ENCODE measurements at places on chromosomes 4 and X.

- DNase-seq = no peak
Observed at GRCh38 chr4:28536124-28536523, 1675.5 kb downstream of the STIM2 start.

GRCh38 chrX:48558271-48558670 is 16.0 kb upstream of the RBM3 start:
- no peak for DNase-seq

DNA sequence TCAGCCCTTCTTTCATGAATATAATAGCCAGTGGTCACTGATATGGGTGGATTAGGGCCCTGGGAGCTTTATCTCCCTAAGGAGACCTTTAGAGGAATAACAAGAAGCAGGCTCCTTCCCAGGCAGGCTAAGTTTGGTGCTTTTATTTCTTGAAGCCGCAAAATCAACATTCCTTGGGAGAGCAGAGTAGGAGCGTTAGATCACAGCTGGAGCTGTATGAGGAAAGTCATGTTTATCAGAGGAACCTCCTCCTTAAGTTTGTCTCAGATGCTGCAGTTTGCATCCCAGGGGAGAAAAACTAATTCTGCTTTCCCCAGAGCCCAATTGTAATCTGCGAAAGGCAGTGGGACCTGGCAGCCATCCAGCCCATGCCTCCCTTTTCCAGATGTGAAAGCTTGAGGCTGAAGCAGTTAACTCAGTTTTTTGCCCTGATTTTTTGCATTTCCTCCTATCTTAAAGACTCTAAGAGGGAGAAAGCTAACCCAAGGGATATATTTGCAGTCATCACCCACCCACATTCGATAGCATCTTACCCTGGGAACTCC is 186.0 kb upstream of the FRMPD4 start:
- DNase-seq = no peak

- no peak for DNase-seq
Observed at GRCh38 chr4:144174401-144175067, 34.0 kb upstream of the GYPA start.

DNA sequence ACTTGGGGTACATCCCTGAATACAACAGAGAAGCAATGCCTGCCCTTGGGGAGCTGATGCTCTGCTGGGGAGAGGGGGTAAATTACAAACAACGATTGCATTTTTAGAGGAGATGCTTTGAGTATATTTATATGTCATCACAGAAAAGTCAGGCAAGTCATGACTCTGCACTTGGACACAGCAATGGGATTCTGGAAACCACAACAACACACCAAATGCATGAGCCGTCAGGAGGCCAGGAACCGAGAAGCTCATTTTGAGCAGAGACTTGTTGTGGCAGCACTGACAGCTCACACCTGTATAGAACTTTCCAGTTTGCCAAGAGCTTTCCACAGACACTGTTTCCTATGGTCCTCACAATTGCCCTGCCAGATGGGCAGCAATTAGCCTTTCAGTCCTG is 113.2 kb upstream of the RBPJ start:
- DNase-seq = no peak

DNA sequence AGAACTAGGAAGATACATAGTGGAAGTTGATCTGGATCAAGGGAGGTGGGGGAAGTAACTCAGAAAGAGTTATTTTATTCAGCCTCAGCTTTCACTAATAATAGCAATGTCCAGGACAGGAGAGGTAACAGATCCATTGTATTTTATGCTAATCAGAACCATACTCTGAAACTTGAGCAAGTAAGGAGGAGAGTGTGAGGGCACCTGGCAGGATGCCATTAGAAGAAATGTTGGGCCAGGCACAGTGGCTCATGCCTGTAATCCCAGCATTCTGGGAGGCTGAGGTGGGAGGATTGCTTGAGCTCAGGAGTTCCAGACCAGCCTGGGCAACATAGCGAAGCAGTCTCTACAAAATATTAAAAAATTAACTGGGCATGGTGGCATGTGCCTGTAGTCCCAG is 16.3 kb downstream of the GPR34 start:
- DNase-seq = no peak

- no peak for DNase-seq
Observed at GRCh38 chr4:79177388-79177787, 148.5 kb downstream of the NAA11 start.

DNA sequence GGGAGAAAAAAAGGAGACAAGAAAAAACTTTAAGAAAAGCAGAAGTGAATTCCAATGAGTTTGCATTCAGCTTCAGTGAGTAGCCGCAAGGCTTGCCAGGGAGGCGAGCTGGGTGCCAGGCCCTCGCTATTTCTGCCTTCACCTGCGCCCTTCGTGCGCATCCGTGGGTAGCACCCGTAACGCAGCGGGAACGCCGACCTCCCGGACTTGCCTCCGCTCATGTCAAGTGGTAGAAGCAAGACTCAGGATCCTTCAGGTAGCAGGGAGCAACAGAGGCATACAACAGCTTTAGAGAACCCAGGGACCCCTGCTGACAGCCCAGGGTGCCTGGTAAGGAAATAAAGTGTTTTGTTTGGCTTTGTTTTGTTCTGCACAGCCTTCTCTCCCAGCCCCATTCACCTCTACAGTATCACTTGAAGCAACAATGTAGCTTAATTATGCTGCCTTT is 140.0 kb upstream of the BCOR start:
- no peak for DNase-seq

DNA sequence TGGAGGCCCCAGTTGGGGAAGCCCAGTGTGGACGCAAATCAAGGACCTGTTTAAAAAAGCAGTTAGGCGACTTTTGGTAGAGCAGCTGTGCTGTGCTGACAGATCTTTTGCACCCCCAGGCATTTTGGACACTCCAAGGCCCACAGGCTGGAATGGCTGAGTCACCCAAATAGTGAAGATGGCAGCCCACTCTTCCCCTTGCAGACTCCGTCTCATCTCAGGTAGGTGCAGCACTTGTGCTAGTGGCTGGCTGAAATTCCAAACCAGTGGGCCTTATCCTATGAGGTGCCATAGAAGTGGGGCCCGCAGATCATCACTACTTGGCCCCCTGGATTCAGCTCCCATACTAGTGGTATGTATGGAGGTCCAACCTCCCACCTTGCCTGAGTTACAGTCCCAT is 42.8 kb downstream of the CPXCR1 start:
- DNase-seq = no peak

DNA sequence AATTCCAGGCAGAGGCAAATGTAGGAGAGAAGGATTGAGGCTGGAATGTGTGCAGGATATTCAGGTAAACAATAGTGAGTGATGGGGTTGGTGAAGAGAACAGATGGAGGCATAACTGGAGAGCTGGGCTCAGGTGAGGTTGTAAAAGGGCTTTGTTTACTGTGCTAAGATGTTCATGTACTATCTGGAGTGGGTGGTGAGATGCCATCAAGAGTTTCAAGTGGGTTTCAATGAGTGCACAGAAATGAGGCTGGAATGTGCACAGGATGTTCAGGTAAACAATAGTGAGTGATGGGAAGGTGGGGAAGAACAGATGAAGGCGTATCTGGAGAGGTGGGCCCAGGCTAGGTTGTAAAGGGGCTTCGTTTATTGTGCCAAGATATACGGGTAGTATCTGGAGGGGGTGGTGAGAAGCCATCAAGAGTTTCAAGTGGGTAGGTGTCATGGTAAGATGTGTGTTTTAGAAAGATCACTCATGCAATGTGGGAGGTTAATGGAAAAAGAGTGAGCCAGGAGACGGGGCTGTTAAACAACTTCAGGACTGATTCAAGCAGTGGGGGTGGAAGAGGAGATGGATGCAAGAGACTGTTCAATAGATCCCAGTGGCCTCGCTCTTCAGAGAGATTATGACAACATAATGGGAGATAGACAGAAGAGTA is 25.4 kb upstream of the NMU start:
- no peak for DNase-seq

DNA sequence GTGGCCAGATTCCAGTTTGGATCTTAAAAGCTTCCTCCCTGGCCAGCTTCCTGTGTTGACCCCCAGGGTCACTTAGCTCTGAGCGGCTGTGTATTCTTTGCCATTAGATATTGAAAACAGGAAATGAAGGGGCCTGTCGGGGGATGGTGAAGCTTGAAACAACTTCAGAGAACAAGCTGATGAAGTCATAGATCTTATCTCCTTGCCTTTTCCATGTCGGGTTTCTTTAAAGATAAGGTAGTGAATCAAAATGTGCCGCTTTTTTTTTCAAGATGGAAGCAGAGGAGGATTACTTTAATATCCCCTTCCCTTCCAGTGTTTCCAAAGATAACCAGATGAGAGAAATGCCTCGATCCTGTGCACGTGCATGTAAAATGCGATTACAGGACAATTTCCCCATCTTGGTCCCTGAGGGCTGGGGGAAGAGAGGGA is 508.5 kb downstream of the MID1IP1 start:
- no peak for DNase-seq

DNA sequence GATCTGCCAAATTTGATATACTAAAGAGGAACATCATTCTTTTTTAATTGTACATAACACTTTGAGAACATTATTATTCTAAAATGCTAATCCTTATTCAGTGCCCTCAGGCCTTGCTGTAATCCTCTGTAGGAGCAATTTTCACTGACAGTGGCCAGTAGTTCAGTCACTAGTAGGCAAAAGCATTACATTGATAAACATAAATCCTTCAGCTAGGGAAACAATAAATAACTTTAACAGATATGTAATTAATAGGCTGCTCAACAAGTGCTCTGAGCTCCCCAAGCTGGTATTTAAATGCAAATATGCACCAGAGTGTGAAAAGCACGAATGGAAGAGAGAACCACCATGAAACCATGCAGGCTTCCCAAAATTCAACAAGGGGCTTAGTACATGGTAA is 77.7 kb upstream of the FAM47C start:
- no peak for DNase-seq

- no peak for DNase-seq
Observed at GRCh38 chrX:141839856-141840255, 1.7 kb downstream of the MAGEC3 start.

- no peak for DNase-seq
Observed at GRCh38 chr4:140756319-140757231, at the start of gene TBC1D9. TSS of gene TBC1D9 (minus strand) at chr4:140756385. CDS start at chr4:140756045, 340 bp downstream.

- DNase-seq = no peak
Observed at GRCh38 chr4:149409146-149409545, 406.5 kb downstream of the IQCM start.

GRCh38 chr4:164188236-164188635 is 565.7 kb upstream of the SMIM31 start:
- no peak for DNase-seq

DNA sequence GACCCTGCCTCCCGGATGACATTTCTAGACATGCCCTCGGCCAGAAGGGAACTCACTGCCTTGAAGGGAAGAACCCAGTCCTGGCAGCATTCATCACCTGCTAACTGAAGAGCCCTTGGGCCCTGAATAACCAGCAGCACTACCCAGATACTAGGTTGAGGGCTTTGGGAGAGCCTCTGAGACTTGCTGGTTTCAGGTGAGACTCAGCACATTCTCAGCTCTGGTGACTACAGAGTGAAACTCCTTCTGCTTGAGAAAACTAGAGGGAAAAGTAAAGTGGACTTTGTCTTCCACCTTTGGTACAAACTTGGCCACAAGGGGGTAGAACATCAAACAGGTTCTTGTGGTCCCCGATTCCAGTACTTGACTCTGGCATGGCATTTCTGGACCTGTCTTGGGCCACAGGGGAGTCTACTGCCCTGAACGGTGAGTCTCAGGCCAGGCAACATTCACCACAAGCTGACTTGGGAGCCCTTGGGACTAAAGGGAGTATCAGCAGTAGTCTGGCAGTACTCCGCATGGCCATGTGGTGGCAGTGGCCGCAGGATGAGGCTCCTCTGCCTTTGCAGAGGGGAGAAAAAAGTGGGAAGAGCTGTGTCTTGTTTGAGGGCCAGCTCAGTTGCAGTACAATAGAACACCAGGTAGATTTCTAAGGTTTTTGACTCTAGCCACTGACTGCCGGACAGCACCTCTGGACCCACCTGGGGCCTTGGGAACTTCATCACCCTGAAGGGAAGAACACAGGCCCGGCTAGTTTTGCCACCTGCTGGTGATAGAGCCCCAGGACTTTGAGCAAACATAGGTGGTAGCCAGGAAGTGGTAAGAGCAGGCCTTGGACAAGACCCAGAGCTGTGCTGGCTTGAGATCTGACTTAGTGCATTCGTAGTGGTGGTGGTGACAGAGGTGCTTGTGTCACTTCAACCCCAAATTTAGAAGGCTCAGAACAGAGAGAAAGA is 414.8 kb downstream of the OPHN1 start:
- DNase-seq = no peak

- no peak for DNase-seq
Observed at GRCh38 chr4:126960760-126961159, 672.0 kb upstream of the INTU start.

GRCh38 chr4:78417603-78418002 is 134.0 kb upstream of the ANXA3 start:
- DNase-seq = no peak

DNA sequence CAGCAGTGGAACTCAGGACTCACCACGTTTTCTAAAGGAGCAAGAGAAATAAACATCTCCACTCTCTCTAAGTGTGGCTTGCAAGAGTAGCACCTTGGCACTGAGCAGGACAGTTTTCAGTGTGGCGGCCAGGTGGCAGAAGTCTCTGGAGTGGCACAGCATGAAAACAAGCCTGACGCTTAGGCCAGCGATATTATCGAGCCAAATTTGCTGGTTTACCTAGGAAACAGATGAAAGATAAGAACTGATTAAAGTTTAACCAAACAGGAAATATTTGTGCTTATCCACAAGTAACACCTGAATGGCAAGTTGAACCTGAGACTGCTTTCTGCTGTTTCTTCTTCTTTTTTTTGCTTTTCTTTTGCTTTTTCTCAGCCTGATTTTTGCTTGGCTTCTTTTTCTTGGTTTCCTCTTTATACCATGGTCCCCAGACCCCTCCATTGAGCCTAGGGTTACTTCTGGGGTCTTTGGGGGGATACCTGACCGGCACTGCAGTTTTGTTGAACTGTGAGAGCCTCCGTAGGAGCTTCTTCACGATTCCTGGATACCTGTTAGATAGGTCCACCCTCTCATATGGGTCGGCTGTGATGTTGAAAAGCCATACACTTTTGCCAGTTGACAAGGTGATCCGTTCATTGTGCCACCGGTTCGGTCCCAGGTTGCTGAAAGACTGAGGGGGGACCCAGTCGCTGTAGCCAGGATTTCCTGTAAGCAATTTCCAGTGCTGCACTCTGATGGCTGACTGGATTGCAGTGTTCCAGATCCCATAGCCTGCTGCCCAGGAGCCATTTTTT is 77.3 kb downstream of the ARSJ start:
- DNase-seq = peak; percentile 11

DNA sequence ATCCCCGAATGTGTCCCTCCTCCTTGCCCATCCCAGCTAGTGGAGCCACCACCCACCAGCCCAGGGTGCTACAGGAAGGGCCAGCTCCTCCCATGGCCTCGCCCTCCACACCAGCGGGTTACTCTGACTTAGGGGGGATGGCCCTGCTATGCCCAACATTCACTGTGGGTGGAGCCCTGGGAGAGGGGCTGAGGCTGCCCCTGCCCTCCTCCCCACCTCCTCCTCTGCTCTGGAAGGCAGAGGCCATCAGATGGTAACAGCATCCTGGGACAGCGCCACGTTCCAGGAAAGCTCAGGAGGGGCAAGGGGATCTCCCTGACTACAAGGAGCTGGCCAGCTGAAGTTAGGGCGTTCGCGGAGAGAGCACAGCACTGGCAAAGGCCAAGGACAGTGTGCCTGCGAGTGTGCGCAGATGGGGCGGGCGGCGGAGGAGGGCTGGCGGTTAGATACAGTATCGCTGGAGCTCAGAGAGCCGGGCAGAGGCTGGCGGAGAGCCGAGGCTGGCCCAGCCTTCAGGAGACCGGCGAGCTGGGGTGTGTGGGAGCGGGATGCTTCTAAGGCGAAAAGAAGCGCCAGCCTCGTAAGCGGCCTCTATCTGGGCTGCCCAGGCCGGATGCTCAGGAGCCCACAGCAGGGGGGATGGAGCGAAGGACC is 1.5 kb downstream of the JAKMIP1 start:
- DNase-seq = no peak

GRCh38 chr4:96149894-96150293 is 310.0 kb downstream of the PDHA2 start:
- DNase-seq = no peak

- DNase-seq = no peak
Observed at GRCh38 chr4:39825741-39826231, 127.8 kb downstream of the UBE2K start.

All from stimulated activated CD4-positive, alpha-beta T cell treated with anti-CD3 and anti-CD28 coated beads, Interleukin-1b, Interleukin-23, amount 100 ng/mL, for 24 hours (primary cell).